ENCODE measurements at places on chromosomes 5 and 9. TPM values are rescaled to one million over a fixed set of nuclear protein-coding genes. Genes with fewer than 3 reads are reported as not detected.
A peak's percentile ranks its signal among the peaks of the same experiment; 100 is the strongest.

- no peak for DNase-seq
Observed at GRCh38 chr9:70120834-70121510, 77.3 kb downstream of the MAMDC2 start.

GRCh38 chr9:122080986-122081385 lies 12.1 kb downstream of the TTLL11 start:
- DNase-seq = no peak

GRCh38 chr5:1180841-1181271 lies 20.5 kb upstream of the SLC6A19 start:
- no peak for DNase-seq

GRCh38 chr9:114037961-114038723 lies 40.0 kb downstream of the AMBP start:
- peak; percentile 44 for DNase-seq

- no peak for DNase-seq
Observed at GRCh38 chr5:163489055-163489744, 16.2 kb upstream of the MAT2B start.

KLHL9 gene
- polyA plus RNA-seq = 53.2 TPM

DNA sequence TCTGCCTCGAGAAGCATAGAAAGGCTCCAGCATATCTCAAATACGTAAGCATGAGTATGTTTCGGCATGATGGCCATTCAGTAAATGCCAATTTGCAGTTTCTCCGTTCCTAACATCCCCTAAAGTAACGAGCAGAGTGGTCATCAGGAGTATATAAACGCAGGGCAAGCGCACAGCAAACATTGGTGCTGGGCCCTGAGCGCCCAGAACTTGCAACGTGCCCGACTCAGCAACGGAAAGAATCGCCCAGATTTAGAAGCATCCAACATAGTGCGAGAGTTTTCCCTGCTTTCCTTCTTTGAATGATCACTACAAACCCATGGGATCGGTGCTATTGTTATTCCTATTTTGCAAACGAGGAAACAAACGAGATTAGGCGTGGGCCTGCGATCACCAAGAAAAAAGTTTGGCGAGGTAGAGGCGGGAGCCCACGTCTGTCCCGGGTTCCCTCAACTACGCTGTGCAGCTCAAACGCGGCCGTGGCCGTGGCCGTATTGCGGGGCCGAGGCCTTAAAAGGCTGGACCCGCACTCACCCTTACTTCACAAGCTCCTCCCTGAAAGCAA lies 505 bp downstream of the RPS14 start:
- DNase-seq = no peak

PRR16 gene
- polyA plus RNA-seq = 3.0 TPM

GRCh38 chr9:133463234-133463863 lies 3.6 kb downstream of the CACFD1 start:
- no peak for DNase-seq

- DNase-seq = no peak
Observed at GRCh38 chr5:93201061-93201460, 380.0 kb downstream of the NR2F1-AS1 start.

DNA sequence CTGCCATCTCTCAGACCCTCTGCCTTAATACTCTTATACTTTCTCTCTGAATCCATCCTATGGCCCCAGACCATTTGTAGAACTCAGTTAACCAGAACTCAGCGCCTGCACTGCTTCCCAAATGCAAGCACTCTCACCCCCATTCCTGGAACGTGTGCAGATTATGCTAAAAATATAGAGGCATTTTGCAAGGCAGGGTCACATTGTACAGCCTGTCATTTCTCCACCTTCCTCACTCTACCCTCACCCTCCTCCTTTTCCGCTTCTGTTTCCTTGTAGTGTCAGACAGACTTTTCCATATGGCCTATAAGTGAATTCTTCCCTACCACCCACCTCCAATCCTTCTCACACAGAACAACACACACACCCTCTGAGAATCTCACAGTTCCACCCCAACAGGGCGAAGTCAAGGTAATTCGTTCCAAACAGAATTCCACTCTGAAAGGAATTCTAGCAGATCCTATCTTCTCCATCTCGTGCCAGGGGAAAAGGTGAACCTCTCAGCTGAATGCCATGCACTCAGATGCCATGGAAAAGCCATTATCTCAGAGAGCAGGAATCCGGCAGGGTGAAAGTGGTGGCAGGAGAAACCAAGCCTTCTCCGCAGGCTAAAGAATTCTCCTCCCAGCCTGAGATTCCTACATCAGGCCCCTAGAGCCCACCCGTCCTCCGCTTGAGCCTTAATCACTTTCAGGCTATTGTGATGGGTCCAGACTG lies 25.3 kb downstream of the GGTA1 start:
- no peak for DNase-seq

LPCAT1 gene
- polyA plus RNA-seq = 51.3 TPM

DNA sequence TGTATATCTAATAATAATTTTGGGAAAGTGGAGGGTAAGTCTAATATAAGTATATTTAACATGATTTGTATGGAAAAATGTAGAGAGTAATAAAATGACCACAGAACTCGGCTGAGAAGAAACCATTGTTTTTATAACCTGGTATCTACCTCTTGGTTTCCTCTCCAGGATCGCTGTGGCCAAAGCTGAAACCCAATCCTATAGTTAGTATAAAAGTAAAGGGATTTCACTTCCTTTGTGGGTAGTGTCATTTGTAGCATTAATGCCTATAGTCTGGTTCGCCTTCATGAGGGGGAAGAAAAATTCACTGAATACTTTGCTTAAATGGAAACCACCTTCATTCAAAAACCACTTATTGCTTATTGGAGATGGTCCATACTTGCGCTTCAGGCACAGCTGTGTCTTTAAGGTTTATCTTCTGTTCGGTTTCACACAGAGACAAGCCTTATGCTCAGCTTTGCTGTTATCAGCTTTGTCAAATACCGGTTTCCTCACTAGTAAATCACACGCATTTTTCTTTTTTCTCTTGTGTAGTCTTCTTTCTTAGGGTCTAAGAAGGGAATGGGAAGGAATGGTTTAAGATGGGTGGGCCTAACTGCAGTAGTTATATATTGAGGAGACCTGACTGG lies 12.1 kb downstream of the PIK3R1 start:
- DNase-seq = no peak

GRCh38 chr9:85290019-85290418 lies 451.7 kb downstream of the AGTPBP1 start:
- no peak for DNase-seq

DNA sequence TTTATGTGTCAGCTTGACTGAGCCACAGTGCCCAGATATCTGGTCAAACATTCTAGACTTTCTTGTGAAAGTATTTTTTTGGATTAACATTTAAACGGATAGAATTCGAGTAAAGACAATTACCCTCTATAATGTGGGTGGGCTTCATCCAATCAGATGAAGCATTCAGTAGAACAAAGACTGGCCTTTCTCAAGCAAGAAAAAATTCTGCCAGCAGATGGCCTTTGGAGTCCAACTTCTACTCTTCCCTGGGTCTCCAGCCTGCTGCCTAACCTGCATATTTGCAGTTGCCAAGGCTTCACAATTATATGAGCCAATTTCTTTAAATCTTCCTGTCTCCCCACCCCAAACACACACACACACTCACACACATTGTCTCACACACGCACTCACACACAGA lies 86.4 kb downstream of the MED10 start:
- DNase-seq = no peak

- no peak for DNase-seq
Observed at GRCh38 chr5:96447949-96448348, 14.9 kb upstream of the PCSK1 start.

DNA sequence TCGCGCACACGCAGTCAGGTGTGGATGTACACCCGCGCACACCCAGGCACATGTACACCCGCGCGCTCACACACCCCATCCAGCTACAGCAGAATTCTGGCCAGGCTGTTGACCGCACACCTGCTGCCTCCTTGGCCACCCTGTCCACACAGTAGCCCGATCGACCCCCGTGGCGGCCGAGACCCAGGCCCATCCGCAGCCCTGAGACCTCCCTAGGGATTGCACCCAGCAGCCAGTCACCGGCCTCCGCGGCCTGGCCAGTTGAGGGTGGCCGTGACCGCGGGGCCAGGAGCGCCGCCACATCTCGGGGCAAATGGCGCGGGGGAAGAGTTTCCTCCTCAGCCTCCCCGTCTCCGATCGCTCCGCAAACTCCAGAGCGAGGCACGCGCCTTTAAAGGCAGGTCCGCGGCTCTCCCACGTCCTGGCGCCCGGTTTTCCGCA lies 774 bp upstream of the ADAMTS16 start:
- no peak for DNase-seq

GRCh38 chr9:14881006-14881405 lies 29.2 kb downstream of the FREM1 start:
- DNase-seq = no peak

DNA sequence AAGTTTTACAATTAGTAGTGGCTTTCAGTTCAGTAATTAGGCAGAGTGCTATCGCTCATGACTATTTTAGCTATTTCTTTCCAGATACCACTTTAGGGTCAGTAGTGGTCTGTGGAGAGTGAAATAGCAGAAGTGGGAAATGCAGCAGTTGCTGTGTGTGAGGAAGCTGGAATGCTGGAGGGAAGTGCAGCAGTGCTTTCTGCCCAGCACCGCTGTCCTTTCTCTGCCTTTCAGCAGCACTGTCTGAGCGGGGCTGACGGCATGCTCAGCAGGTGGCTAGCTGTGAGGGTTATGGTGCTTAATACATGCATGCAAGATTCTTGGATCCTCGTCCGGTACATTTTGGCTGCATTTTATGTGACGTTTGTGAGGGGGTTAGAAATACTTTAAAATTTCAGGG lies 213.9 kb downstream of the PBX3 start:
- no peak for DNase-seq

ATG10 gene
- polyA plus RNA-seq = 11.2 TPM

GRCh38 chr5:17663182-17663581 lies 28.9 kb downstream of the TAF11L14 start:
- no peak for DNase-seq

DNA sequence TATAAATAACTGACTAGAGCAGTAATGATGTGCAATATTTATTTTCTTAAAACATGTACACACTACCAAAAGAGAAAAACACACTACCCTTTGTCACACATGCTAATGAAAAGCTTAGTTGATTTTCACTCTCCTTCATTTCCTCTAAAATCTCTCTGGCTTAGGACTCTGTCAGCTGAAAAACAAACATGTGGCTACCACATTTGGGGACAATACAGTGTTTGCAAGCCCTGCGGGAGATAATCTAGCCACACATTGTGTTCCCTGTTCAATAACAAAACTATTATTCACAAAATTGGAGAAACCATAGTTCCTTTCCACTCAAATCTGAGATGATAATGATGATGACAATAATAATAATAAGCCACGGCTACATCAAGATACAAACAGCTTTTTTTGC lies 3.5 kb upstream of the LOX start:
- no peak for DNase-seq

- no peak for DNase-seq
Observed at GRCh38 chr5:139856714-139857113, 61.1 kb downstream of the PSD2 start.

DNA sequence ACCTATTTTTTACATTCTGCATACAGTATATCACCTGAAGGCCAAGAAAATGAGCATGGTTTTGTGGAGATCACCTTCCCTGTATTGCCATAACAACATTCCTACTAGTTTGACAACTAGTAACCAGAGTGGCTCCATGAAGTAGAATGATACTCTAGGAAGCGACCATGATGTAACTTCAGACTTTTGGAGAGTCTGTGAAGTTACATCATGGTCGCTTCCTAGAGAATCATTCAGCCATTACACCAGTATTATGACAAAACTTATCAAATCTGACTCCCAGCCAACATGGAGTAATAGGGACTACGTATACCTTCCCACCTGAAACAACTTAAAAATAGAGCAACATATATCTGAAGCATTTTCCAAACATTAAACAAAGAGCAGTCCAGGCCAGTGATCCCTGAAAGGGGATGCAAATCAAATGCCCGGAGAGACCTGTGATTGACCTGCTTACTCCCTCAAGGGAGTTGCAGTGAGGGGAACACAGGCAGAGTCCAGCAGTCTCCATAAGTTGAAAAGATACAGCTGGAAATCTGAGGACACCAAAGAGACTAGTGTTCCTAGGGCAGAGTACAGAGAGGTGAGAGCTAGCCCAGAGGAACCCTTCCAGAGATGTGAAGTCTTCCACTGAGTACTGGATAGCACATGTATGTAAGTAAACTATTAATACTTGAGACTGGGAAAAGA lies 7.8 kb downstream of the ECM2 start:
- DNase-seq = peak; percentile 29

RPL7A gene
- 2,510 TPM for polyA plus RNA-seq

DNA sequence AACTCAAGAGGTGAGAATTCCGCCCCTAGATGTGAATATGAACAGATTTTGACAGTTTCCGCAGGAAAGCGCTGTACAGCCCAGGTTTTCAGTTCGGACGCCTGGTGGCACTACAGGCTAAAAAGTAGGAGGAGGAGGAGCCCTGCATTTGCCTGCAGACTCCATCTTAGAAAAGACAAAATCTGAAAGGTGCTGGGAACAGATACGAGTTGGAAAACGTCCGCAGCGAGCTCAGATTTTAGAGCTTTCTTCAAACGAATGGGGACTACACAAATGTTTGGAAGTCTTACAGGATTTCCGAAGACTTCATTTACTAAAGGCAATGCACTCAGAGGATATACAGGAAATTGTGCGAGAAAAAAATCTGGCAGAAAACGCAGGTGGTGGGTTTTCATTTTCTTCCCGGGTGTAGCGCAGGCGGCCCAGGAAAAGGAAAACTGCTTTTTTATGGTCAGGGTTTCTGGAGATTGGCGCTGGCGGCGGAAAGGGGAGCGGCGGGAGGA lies 9.9 kb upstream of the PCDHB2 start:
- peak; percentile 9 for DNase-seq

DNA sequence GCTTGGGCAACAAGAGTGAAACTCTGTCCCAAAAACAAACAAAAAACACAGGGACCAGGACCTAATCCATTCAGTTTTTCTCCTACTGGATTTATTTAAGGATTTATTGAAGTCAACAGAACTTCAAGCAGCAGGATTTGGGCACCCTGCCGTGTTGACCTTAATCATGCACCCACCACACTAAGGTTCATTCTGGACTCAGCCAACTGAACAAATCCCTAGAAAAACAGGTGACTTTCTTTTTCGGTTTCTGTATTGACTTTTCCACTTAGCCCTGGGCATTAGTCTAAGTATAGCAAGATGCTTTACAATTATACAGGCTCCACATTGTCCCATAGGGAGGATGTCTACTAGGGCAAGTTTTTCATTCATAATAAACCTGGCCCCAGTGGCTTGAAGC lies 30.0 kb downstream of the ZNF131 start:
- DNase-seq = no peak

GRCh38 chr5:60649288-60649917 lies 50.6 kb downstream of the DEPDC1B start:
- peak; percentile 11 for DNase-seq

GRCh38 chr9:124693403-124693802 lies 77.7 kb downstream of the NR6A1 start:
- DNase-seq = no peak

BRINP1 gene
- polyA plus RNA-seq = 7.2 TPM

IL6ST gene
- 128 TPM for polyA plus RNA-seq

GRCh38 chr5:159034083-159034824 lies 65.5 kb downstream of the EBF1 start:
- no peak for DNase-seq

GRCh38 chr9:77435277-77435676 lies 212.8 kb downstream of the GNA14 start:
- DNase-seq = no peak

GRCh38 chr9:92669527-92669889 lies 423 bp downstream of the IPPK start:
- no peak for DNase-seq

- no peak for DNase-seq
Observed at GRCh38 chr5:179866241-179867078, 7.8 kb upstream of the MRNIP start.

Measured in renal cortex interstitium (tissue), 15 donors.